ENCODE measurements at places on chromosomes 6 and 20.

GRCh38 chr6:7254980-7255835, 57.8 kb downstream of the SSR1 start:
- no peaks in the 10 kb centered on the region for H3K27me3 ChIP-seq
- no peak for DNase-seq
- peaks cover under 1% of the 10 kb centered on the region for H3K4me1 ChIP-seq

GRCh38 chr6:38261626-38262025, 378.1 kb downstream of the BTBD9 start:
- no peaks in the 10 kb centered on the region for H3K27me3 ChIP-seq
- H3K36me3 ChIP-seq: no peaks in the 10 kb centered on the region
- no peak overlapping the region for H3K4me3 ChIP-seq
- no peak for DNase-seq
- H3K27ac ChIP-seq: peak overlapping the region; percentile 27
- H3K4me1 ChIP-seq: peaks cover 23% of the 10 kb centered on the region

DNA sequence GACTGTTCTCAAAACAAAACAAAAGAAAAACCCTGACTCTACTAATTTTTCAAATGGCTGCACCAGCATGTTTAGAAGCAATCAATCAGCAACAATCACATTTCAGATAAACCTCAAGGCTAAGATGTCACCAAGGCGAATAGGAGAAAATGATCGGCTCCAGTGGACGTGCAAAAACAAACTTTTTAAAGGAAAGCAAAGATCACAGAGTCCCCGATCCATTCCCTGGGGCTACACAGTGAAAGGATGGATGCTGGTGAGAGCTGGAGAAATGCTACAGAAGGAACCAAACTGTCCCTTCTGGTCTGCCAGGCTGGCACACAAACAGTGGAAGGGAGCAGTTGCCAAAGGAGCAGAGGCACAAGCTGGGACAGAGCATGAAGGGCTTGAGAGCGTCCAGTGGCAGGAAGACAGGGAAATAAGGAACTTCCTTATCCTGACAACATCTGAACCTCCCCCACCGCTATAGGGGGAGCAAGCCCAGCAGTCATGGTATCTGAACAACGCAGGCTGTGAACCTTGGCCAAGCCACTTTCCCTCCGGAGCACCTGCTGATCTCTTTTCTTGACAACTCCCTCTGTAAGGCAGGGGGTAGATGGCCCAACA, 73.7 kb upstream of the HIVEP1 start:
- H3K4me1 ChIP-seq: peaks cover 4% of the 10 kb centered on the region
- H3K27ac ChIP-seq: no peak overlapping the region
- DNase-seq: no peak
- H3K36me3 ChIP-seq: no peaks in the 10 kb centered on the region
- no peaks in the 10 kb centered on the region for H3K27me3 ChIP-seq

DNA sequence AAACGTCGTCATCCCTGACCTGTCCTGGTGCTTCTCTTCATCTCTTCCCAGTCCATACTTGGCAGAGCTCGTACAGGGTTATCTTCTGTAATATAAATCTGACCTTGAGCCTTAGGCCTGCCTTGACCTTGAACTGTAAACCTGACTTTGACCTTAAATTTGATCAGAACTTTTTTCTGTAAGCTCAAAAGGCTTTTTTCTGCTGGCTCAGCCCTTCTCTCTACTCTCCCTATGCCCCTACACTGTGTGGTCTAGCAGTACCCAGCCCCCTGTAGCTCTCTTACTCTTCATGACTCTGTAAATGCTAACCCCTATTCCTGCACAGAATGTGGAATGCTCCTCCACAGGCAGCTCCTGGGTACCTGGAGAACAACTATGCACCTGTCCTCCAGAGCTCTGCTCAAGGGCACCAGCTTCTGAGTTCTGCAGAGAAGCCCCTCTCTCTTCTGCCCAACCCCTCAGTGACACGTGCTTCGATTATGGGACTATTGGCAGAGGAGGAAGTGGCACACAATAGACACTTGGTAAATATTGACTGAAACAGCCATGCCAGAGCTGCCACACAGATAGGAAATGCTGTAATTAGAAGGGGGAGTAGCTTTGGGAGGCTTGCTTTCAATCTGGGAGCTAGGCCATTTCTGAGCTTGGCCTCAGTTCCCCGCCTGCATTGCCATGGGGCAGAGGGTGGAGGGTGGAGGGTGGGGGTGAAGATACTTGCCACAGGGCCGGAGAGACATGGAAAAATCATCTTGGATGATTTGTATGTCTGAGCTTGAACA, 15.4 kb downstream of the SNPH start:
- H3K4me1 ChIP-seq: no peaks in the 10 kb centered on the region
- no peaks in the 10 kb centered on the region for H3K27me3 ChIP-seq
- no peak for DNase-seq
- H3K36me3 ChIP-seq: no peaks in the 10 kb centered on the region
- H3K27ac ChIP-seq: no peak overlapping the region

DNA sequence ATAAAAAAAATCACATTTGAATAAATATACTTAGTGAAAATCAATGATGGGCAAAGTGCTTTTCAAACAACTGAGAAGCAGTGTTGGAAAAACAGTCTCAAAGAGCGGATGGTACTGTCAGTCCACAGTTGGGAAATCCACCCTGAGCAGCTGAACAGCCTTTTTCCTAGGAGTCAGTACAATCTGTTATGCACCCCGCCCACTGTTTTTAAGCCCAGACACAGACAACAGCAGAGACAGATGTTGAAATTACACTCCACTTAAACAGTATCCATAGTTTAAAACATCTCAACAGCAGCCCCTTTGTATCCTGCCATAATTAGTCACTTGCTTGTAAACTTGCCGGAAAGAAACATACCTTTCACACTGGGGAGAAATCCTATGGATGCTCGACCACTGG, 372 bp downstream of the KIAA0408 start:
- peak overlapping the region; percentile 37 for H3K27ac ChIP-seq
- DNase-seq: no peak
- no peaks in the 10 kb centered on the region for H3K27me3 ChIP-seq
- H3K36me3 ChIP-seq: no peaks in the 10 kb centered on the region
- peak overlapping the region; percentile 53 for H3K4me3 ChIP-seq
- H3K4me1 ChIP-seq: peaks cover 42% of the 10 kb centered on the region

GRCh38 chr20:38504368-38505090, 31.9 kb downstream of the RALGAPB start:
- DNase-seq: no peak
- H3K27me3 ChIP-seq: no peaks in the 10 kb centered on the region
- no peaks in the 10 kb centered on the region for H3K4me1 ChIP-seq
- peaks cover 25% of the 10 kb centered on the region for H3K36me3 ChIP-seq

GRCh38 chr6:129615020-129615419, 95.0 kb downstream of the ARHGAP18 start:
- no peak for DNase-seq
- H3K36me3 ChIP-seq: no peaks in the 10 kb centered on the region
- no peaks in the 10 kb centered on the region for H3K27me3 ChIP-seq
- no peak overlapping the region for H3K4me3 ChIP-seq

- H3K4me3 ChIP-seq: no peak overlapping the region
- H3K36me3 ChIP-seq: peaks cover 56% of the 10 kb centered on the region
- no peaks in the 10 kb centered on the region for H3K4me1 ChIP-seq
- no peak for DNase-seq
These were observed 20.3 kb downstream of the CST7 start for GRCh38 chr20:24969186-24970029.

DNA sequence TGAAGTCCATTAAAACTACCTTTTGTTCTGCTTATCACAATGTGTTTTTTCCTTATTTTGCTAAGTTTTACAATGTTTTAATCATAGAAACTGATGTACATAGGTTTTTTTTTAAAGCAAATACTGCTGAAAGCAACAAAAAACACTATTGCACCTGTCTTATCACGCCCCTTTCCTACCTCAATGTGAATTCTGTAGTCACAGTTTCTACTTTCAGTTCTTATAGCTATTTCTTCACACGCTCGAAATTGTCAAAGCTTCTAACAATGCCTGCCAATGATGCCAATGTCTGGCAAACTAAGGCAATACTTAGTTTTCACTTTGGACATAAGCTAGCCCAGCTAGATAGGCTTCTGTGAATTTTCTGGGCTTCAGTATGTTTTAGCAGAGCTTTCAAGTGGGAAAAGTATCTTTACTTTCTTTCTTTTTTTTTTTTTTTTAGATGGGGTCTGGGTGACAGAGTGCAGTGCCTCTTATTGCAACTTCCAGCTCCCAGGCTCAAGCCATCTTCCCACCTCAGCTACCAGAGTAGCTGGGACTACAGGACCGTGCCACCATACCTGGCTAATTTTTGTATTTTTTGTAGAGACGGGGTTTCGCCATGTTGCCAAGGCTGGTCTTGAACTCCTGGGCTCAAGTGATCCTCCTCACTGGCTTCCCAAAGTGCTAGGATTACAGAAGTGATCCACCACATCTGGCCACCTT, 85.5 kb upstream of the HTR1B start:
- no peaks in the 10 kb centered on the region for H3K36me3 ChIP-seq
- H3K27me3 ChIP-seq: no peaks in the 10 kb centered on the region
- no peaks in the 10 kb centered on the region for H3K4me1 ChIP-seq
- no peak for DNase-seq
- no peak overlapping the region for H3K4me3 ChIP-seq

DNA sequence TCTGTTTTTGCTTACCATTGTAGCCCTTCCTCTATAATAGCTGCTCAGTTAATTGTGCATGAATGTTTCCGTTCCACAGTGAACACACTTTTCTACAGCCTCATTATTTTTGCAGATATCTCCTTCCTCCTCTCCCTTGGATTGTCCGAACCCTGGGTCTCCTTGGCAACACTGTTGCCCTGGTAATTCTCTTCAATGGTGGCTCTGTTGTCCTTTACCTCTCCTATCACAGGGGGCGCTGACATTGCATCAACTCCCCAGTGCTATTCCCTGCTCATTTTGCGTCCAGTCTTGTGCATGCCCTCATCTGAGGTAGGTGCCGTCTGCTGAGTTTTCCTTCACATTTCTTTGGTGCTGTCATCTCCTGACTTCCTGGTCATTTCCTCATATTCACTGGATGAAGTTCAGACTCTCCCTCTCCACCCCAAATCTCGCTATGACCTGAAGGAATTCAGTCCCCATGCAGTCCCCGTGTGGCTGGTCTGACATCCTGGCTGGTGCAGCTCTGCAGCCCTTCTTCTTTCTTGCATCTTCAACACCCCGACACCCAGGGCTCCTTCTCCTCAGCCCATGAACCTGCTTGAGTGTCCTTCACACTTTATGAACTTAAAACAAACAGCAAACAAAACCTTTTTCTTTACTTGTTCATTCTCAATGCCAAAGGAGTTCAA, 21.1 kb downstream of the PHACTR2 start:
- no peak overlapping the region for H3K4me3 ChIP-seq
- H3K4me1 ChIP-seq: peaks cover 67% of the 10 kb centered on the region
- H3K27me3 ChIP-seq: no peaks in the 10 kb centered on the region
- H3K27ac ChIP-seq: peak overlapping the region; percentile 84

- no peaks in the 10 kb centered on the region for H3K27me3 ChIP-seq
- no peak overlapping the region for H3K27ac ChIP-seq
- H3K4me1 ChIP-seq: no peaks in the 10 kb centered on the region
- H3K36me3 ChIP-seq: no peaks in the 10 kb centered on the region
These were observed 557.3 kb upstream of the CDH4 start for GRCh38 chr20:60694763-60695162.

DNA sequence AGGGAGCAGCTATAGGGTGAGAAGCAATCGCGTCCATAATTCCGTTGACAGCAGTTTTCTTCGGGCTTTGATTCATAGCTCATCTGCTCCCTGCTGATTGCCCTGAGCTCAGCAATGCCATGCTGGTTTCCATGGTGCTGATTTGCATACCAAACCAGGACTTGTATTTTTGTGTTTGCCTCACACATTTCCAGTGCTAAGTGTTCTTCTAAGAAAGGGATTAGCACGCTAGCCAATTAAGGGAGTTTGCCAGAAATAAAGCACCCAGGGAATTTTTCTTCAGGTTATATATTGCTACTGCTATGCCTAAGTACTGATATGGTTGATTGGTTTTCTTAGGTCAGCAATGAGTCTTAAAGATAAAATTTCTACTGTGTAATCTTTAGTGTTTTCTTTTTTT, 177.6 kb downstream of the PLCB1 start:
- no peaks in the 10 kb centered on the region for H3K27me3 ChIP-seq
- H3K4me1 ChIP-seq: no peaks in the 10 kb centered on the region
- no peaks in the 10 kb centered on the region for H3K36me3 ChIP-seq
- DNase-seq: no peak
- H3K4me3 ChIP-seq: no peak overlapping the region
- H3K27ac ChIP-seq: no peak overlapping the region

DNA sequence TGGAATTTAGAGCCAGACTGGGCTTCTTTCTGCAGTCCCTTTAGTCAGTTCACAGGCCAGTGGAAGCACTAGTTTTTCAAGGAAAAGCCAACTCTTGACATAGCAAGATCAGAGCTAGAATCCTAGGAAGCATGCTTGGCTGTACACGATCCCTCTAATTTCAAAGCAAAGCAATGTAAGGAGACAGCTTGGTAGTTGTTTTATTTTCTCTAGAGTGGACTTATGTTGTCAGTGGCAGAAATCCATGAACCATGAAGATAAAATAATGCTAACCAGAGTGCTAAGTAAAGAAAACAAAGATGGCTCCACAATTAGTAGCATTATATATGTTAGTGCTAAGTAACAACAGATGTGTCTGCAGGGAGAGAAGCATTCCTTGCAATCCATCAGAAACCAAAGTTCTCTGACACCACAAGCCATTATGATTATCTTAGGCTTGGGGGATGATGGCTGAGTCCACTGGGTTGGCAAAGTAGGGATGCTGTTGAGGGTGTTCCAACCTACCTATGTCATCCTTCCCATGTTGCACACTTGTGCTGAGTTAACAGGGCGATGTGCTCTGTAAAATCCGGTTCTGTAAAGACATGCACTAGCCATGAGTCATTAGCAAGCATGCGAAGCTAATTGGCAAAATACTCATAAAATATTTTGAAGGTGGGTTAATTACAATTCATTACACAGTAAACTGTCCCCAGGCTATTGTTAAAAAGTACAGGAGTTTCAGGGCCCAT, 115.2 kb downstream of the BMP2 start:
- no peaks in the 10 kb centered on the region for H3K4me1 ChIP-seq
- no peak for DNase-seq
- no peaks in the 10 kb centered on the region for H3K36me3 ChIP-seq

- H3K27ac ChIP-seq: no peak overlapping the region
- no peaks in the 10 kb centered on the region for H3K27me3 ChIP-seq
- no peak for DNase-seq
These were observed 23.5 kb downstream of the TBC1D20 start for GRCh38 chr20:438571-439469.

DNA sequence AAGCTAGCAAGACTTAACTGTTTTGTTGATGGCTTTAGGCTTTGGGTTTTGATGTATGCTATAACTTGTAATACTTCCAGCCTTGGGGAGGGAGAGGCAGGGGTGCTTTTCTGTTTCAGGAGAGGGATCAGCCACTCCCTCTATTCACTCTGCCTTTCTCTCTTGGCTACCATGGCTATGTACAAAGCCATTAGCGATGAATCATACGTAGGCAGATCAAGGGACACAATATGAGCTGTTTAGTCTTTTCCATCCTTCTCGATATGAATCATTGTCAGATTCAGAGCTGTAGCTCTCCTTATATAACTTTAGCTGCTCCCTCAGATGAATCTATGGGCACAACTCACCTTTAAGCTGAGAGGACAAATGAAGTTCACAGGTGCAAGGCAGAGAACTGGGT, 230.6 kb downstream of the TSHZ2 start:
- no peaks in the 10 kb centered on the region for H3K36me3 ChIP-seq
- no peaks in the 10 kb centered on the region for H3K27me3 ChIP-seq
- H3K27ac ChIP-seq: no peak overlapping the region
- H3K4me3 ChIP-seq: no peak overlapping the region

GRCh38 chr6:129908858-129909257, 47.7 kb upstream of the TMEM244 start:
- H3K36me3 ChIP-seq: no peaks in the 10 kb centered on the region
- no peak overlapping the region for H3K4me3 ChIP-seq
- DNase-seq: no peak
- no peaks in the 10 kb centered on the region for H3K27me3 ChIP-seq
- H3K27ac ChIP-seq: no peak overlapping the region
- H3K4me1 ChIP-seq: no peaks in the 10 kb centered on the region
